NCI-H774 (cell line): ENCODE measurements at places on chromosomes 1 and 21.

GRCh38 chr1:116933606-116934515 is 24.1 kb downstream of the PTGFRN start:
- no peak for DNase-seq

GRCh38 chr1:51472359-51472758 is 46.7 kb downstream of the EPS15 start:
- DNase-seq, result no peak

DNA sequence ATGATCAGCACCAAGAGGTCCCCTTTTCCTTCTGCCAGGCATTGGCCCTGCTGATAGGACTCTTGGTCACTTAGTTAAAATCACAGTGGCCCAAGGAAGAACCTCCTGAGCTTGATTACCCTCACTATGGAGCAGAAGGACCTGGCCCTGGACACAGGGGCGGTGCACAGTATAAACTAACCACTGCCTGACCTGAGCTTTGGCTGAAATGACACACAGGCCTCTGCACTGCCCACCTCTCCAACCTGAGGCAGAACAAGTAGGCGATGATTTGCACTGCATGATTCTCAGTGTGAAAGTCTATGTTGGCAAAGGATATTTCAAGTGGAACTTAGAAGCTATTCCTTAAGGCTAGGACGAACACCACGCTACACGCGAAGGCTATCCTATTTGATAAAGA is 48.5 kb downstream of the CAPN2 start:
- no peak for DNase-seq

DNA sequence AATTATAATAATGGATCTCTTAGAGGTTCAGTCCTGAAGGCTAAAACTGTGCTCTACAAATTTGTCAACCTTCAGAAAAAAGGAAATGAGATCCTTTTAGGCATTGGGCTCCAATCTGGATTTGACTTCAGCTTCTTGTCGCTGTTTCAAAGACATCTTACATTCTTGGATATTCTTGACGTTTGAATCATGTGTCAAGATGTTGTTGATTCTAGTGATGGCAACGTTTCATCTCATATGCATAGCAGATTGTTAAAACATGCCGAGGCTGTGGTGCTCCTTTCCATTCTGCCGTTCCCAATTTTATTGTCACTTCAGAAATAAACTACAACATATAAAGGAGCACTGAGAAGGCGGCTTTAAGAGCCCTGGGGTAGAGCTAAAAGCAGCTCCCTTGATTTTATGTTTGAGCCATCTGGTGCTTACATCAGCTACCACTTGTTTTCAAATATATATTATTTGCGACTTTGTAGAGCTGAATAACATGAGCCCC is 467.6 kb upstream of the ZRANB2 start:
- no peak for DNase-seq

DNA sequence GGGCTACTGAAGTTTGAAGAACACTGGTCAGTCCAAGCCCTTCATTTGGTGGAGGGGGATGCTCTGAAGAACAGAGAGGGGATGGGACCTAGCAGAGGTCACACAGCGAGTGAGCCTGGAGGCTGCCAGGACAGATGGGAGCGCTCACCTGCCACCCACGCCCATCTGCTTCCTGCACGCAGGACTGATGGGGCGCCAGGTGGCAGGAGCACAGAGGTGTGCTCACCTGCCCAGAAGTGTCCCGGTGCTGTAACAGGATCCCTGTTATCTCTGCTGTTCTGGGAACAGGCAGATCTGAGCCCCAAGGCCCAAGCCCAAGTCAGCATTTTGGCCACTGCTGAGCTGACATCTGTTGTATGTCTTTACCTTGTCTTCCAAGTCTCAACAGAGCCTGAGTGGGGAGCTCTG is 40.5 kb downstream of the EPHB2 start:
- DNase-seq, result no peak

DNA sequence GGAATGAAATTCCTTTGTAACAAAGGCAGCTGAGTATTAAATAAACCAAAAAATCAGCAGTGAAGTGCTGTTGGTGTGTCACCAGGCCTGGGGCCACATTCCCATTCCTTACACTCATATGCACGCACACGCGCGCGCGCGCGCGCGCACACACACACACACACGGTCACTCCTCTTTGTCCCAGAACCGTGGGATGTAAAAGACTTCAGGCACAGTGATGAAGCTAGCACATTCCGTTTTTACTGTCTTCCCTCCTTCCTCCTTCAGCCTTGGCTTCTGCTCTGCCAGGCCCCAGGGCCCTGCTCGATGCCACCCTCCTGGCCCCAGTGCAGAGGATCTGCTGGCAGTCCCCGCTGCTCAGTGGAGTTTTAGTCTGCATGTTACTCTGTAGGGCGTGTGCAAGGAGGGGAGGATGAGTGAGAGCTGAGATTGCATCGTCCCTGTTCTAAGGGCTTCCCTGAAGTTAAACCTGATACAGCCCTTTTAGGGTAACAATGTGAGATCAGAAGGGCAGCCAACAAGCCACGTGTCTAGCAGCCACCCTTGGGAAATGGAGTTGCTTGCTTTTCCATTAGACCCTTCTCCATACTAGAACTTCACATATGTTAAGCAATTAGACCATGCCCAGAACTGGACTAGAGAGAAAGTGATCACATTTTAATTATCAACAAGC is 71.7 kb upstream of the WDR26 start:
- DNase-seq, result no peak

DNA sequence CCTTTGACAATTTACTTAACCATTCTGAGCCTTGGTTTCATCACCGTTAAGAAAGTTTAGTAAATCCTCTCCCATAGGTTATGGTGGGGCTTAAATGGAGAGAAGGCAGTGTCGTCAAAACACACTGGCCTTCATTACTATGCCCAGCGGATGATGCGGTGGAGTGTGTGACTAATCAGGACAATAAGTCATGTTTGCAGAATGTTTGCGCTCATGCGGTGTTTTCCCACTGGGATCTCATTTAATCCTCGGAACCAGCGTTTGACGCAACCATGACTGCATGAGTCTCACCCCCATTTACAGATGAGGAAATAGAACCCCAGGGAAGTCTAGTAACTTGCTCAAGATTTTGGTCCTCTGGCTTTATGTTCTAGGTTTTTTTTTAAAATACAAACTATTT is 17.5 kb downstream of the SLC26A9 start:
- no peak for DNase-seq

DNA sequence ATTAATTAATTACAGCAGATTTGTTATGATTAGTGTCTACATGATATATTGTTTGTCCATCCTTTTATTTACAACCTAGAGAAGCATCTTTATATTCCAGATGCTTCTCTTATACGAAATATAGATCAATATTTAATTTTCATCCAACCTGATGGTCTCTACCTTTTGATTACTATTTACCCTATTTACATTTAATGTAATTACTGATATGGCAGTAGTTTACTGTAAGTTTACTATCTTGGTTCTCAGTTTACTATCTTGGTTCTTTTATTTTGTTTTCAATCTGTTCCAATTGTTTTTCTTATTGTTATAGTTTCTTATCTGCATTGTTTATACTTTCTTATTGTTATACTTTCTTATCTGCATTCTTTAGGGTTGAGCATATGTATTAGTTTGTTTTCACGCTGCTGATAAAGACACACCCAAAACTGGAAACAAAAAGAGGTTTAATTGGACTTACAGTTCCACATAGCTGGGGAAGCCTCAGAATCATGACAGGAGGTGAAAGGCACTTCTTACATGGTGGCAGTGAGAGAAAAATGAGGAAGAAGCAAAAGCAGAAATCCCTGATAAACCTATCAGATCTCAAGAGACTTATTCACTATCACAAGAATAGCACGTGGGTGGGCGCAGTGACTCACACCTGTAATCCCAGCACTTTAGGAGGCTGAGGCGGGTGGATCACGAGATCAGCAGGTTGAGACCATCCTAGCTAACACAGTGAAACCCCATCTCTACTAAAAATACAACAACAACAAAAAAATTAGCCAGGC is 28.9 kb downstream of the FAF1 start:
- DNase-seq, result no peak

DNA sequence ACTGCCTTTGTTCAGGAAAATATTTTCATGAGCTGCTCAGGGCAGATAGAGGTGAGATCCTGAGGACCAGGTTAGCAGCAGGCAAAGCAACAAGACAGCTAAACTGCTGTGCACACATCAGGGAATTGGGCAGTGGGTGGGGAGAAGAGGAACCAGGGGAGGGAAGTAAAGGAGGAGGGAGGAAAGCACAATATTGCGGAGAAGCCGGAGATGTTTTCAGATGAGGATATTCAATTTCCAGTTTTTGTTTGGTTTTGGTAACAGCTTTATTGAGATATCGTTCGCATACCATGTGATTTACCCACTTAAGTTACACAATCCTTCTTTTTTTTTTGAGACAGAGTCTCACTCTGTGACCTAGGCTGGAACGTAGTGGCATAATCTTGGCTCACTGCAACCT is 34.5 kb downstream of the EPHA10 start:
- DNase-seq, result no peak

DNA sequence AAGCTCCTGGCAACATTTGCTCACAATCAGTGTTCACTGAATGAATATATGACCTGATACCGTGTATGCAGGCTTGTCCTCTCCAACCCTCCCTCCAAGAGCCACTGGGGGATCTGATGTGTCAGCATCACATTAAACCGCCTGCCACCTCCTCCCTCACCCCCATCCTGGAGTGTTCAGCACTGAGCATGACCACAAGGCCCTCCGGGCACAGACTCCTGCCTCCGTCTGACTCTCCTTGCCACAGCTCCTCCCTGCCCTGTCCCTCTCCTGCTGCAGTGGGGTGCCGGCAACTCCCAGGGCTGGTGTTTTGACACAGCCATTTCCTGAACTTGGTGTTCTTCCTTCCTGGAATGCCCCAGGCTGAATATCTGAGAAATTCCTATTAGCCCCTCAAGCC is 136.7 kb downstream of the FCRL5 start:
- no peak for DNase-seq

GRCh38 chr1:33349081-33349759 is 28.3 kb upstream of the A3GALT2 start:
- DNase-seq, result peak; percentile 74

GRCh38 chr1:228863776-228864175 is 128.5 kb downstream of the RHOU start:
- no peak for DNase-seq

DNA sequence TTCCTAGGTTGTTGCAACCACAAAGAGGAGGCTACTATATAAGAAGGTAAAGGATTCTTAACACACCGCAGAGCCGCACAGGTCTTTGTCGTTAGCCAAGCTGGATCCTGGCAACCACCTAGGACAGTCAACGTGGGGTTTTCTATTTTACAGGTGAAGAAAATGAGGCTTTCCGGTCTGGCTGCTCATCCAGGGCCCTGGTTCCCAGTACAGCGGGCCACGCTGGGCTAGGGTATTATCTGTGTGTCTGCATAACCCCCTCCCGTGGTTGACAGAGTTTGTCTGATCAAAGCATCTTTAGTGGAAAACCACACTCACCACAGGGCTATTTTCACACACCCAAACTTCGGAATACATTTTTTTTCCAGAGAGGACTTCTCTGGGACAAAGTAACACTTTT is 39.0 kb upstream of the PDE9A start:
- no peak for DNase-seq

GRCh38 chr1:173639102-173639501 is 4.0 kb downstream of the TEX50 start:
- DNase-seq, result no peak

DNA sequence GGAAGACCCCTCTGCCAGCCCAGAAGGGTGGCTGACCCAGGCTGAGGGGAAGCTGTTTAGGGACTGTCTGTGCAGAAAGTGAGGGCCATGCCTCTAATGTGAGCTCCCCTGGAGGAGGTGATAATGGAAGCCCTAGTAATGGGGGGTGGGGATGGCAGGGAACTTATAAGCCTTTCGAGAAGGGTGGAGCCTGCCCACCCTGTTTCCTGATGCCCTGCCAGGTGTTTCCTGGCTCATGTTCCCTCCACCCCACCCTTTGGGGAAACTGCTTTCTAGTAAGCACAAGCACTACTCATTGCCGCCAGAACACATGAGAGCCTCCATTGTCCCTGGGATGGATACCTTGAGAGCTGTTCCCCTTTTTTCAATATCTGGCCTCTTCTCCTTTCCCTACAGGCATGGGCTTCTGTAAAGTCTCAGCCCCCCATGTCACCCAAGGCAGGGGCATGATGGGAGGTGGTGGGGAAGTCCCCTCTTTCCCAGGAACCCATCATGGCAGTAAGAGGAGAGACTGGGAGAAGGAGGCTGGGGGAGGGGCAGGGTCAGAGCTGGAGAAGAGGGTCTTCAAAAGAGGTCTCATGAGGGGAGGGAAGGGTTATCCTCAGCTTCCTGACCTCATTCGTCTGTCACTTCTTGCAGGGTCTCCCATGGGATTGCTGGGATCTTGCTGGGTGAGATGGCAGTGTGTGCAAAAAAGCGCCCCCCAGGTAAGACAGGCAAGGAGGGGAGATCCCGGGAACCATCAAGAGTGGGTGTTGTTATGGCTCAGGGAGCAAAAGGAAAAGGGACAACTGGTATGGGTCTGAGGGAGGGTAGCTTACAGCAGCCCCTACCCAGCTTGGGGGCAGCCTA is 2.4 kb downstream of the ATP8B2 start:
- DNase-seq, result no peak

GRCh38 chr1:196611873-196612272 is 3.6 kb upstream of the KCNT2 start:
- no peak for DNase-seq

DNA sequence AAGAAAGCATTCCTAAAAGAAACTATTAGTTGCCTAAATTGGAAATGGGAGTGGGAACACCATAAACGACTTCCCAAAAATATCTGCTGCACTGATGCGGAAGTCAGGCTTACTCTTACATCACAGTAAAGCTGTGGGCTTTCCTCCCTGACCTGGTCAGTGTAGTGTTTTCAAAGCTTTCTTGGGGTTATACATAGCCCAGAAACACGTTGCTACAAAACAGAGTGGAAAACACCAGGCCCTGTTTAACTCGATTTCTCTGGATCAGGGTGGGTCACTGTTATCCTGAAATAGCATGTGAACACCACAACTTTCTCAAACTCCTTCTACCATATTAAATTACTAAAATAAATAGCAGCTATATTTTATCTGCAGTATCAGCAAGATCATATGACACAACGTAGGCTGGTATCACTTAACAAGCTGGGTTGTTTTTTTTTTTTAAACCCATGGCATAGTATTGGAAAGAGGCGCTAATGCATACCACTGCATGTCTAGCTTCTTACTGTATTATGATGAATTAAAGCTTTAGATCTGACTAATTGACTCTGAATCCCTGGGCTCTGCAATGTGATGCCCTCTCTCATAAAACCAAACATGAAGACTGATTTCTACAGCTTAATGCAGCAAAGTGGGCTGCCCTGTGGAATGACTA is 184.6 kb downstream of the TGFB2 start:
- DNase-seq, result no peak

- no peak for DNase-seq
These were observed 37.3 kb upstream of the PIGV start for GRCh38 chr1:26750428-26750827.

DNA sequence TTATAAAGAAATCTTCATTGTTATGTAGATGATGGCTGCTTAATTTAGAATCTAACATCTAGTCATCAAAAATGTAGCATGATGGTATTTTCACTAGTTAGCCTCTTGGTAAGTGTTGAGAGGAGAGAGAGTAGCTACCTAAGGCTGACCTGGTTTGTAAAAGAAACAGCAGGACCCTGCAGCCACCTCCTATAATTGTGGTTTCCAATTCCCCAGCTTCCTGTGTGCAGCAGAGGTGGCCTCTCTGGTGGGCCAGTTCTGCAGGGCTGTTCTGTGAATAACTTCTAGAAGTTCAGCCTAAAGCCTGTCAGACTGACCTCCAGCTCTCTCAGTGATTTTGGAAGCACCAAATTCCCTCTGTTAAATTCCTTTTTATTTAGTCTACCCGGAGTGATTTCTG is 246.4 kb upstream of the LRRC7 start:
- DNase-seq, result no peak
